ENCODE measurements at places on chromosomes 6 and 20. TPM values are rescaled to one million over a fixed set of nuclear protein-coding genes. Genes with fewer than 3 reads are reported as not detected.

DNA sequence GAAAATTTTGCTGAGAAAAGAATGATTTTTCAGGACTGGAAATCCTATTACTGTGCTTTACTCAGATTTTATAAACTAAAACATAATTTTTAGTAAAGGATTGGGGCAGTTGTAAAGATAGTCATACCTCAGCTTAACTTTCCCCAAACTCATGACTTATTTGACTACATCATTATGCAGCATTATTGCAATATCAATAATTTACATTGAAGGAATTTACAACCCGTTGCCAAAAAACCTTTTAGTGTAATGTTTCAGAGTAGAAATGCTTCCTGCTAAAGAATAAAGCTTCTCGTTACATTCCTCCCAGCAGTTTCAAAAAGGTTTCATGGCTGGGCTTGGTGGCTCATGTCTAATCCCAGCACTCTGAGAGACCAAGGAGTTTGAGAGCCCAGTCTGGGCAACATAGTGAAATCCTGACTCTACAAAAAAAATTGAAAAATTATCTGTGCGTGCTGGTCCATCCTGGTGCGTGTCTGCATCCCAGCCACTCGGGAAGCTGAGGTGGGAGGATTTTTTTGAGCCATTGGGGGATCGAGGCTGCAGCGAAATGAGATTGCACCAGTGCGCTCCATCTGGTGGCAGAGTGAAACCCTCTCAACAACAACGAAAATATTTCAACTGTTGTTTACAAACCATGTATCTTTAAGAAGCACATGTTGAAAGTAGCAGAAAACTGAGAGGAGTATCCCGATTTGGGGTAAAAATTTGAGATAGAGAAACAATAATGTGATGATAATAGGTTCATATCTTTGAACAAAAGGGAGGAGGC is 4.4 kb downstream of the AMD1 start:
- peak; percentile 22 for DNase-seq

DNA sequence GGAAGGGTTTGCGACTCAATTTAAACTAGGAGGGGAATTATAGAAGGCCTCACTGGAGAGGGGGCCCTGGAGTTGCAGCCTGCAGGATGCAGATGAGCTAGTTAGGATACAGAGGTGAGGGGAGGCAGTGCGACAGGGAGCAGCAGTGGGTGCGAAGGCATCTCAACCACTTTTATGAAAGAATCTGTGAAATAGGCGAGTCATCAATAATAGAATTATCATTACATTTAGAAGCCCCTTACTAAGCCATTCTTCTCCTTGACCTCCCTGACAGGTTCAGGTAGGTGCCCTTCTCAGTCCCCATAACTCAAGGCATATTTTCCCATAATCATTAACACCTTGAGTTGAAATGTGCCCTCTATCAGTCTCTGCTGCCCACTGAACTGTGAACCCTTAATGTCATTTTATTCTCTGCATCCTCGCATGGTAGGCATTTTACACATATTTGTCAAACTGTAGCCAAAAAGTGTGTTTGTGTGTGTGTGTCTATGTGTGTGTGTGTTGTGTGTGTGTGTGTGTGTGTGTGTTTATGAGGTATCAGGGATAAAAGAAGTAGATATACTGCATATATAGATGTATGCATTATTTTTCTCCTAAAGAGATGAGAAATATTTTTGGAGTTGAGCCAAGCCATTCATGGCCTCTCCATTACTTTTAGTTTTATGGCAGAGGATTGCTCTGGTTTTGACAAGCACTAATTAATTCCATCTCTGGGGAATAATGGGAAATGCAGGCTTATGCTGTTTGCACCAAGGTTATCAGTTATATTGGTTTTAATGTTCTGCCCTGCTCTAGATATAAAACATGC is 898.8 kb downstream of the KIF16B start:
- no peak for DNase-seq

GPLD1 gene
- 0.99 TPM for total RNA-seq

EYA2 gene
- not detected for total RNA-seq

TPMT gene
- total RNA-seq: 3.9 TPM

DNA sequence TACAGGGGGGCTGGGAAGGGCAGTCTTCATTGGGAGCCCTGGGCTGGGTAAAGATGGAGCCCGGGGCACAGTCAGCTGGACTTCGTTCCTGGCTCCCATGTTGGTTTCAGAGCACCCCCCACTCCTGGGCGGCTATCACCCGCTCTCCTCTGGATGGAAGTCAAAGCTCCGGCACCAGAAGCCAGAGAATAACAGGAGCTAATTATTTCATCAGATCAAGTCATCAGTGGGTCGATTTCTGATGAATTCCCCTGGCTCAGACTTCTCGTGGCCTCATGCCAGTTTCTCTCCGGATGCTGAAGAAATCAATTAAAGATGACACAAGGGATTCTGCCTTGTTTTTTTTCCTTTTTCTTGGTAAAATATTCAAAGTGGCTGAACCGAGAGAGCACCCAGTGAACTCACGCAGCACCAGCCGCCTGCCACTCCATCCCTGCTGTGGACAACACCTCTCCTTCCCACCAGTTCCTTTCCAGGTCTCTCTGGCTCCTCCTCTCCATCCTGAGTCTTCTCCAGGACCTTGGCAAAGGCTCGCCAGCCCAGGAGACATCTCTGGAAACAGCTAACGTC is 22.5 kb downstream of the SULF2 start:
- no peak for DNase-seq

- DNase-seq: no peak
Observed at GRCh38 chr6:166830185-166830890, 126.0 kb downstream of the RNASET2 start.

GRCh38 chr6:119559586-119559985 is 210.0 kb upstream of the MAN1A1 start:
- DNase-seq: no peak

DNA sequence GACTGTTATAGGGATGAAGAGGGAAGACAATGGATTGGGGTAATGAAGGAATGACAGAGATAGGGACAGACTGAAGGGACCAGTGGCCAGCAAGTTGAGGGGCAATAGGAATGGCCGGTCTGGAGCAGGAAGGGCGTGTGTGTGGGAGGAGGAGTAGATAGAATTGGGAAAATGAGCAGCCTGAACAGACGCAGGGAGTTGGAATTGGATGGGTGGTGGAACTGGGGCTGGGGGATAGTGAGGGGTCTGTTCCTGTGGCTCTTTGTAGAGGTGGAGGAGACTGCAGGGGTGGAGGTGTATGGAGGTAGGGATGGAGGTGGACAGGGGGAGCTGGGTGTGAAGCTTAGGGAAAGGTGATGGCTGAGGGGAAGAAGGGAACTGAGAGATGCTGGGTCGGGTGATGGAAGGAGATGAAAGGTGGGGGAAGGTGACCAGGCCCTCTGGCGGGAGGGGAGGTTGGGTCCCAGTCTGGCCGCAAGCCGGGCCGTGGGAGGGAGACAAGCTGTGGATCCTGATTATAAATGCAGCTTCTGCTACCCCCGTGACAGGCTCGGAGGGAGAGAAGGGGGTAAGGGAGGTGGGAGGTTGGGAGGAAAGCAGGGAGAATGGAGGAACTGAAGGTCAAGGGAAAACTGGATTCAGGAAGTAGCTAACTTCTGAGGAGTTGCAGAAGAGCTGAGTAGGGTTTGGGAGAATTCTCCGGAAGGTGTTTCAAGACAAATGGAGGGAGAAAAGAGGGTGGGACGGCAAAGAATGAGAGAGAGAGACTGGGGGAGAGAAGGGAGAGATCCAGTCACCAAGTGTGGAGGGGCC is 5.2 kb downstream of the SYNGAP1 start:
- DNase-seq: no peak

ULBP1 gene
- total RNA-seq: 0.99 TPM

HEBP2 gene
- total RNA-seq: 30.9 TPM

C6orf52 gene
- not detected for total RNA-seq
